ENCODE measurements at places on chromosomes 5 and 9.

- no peak for DNase-seq
These were observed 287.1 kb downstream of the SEC61B start for GRCh38 chr9:99509065-99509745.

- DNase-seq, result no peak
These were observed 60.0 kb downstream of the PRRC1 start for GRCh38 chr5:127577458-127577857.

- DNase-seq, result no peak
These were observed 257.7 kb downstream of the MCTP1 start for GRCh38 chr5:95027151-95027721.

DNA sequence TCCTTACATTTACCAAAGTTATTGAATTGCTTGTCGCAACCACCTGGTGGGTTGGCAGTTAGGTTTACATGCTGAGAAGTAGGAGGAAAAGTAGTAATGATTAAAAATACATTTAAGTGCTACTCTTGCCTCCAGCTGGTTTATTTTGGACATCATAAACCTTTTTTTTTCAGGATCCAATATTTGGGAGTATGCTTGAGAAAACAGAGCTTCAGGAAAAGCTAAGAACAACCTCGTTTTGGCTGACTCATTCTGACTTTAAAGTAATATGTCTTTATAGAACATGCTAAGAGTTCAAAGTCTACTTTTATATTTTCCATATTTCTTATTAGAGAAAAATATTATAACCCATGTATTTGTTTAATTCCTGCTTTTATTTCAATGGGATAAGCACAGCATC lies 41.7 kb upstream of the BNC2 start:
- DNase-seq, result no peak

DNA sequence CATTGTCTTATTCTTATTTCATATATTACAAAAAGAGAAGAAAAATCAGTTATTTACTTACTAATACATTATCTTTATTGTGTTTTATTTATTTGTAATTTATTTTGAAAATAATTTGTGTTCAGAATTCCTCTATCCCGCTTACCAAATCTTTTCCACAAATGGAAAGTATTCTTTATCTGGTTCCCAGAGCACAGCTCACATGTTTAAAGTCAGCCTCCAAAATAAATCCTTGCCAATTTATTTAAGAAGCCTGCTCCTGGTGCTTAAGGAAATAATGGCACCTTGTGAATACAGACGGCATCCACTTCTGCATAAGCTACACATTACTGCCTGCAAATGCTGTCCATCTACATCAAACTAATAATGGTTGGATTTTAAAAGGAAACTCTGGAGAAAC lies 435.4 kb downstream of the MTRR start:
- DNase-seq, result no peak

DNA sequence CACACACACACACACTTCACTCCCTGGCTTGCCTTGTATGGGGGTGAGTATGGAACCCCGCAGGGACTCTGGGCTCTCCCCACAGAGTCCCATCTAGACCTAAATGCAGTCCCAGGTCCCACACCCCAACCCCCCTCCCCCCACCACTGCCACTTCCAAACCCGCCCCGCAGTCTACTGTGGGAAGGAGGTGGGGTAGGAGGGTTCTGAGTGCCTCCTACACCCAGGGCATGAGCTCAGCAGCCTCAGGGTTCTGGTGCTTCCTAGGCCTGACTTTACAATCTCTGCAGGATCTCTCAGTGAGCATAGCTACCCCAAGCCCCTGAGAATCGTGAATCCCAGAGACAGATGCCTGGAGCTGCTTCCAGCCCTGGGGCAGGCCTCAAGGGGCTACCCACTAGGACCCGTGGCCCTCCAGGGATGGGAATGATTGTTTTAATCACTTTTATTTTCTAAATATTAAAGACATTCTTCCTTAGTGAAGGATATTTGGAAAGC lies 1.5 kb upstream of the NACC2 start:
- no peak for DNase-seq

DNA sequence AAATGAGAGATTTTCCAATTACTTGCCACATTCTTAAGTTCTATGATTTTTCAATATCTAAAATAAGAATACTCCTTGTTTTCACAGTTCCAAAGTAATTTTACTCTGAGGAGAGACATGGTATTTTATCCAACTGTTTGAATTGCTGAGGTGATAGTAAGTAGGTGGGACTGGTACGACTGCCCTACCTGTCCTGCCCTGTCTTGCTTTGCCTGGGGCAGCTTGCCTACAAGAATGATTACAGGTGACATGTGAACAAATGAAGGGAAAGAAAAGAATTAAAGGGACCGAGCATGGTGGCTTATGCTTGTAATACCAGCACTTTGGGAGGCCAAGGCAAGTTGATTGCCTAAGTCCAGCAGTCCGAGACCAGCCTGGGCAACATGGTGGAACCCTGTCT lies 41.6 kb upstream of the HMGCS1 start:
- DNase-seq, result no peak

DNA sequence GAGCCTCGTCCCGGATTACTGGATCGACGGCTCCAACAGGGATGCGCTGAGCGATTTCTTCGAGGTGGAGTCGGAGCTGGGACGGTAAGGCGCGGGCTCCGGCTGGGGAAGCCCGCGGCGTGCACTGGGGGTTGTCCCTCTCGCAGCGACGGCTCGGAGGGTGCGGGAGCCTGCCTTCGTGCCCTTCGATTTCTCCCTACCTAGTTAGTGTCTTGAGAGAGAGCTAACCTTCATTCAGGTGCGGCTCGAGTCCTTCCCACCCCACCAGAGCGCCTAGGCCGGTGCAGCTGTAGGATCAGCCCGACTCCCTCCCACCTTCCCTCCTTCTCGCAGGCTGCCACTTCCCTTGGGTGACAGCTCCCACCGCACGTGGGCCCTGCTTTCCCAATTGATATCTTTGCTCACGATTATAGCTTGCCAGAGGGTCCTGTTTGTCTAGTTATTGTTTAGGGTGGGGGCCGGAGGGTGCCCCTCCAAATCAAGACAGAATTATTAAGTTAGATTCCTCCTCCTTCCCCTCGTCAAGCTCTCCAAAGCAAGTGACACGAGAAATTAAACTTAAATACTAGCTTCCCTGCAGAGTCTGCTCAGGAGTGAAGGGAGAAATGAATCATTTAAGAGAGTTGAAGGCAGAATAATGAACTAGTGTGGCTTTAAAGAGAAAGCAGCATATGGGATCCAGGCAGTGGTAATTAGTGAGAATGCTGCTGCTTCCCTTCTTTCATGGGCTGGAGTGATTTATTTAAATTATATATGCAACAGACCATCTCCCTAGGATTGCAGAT lies 569 bp downstream of the CAMK4 start:
- DNase-seq, result no peak

GRCh38 chr9:136764301-136764891 lies at the start of gene LCN15:
TSS of gene LCN15 (minus strand) at chr9:136764518. CDS start at chr9:136764488, 30 bp downstream.
- DNase-seq, result no peak

GRCh38 chr5:142491270-142491669 lies 166.4 kb upstream of the SPRY4 start:
- DNase-seq, result no peak

DNA sequence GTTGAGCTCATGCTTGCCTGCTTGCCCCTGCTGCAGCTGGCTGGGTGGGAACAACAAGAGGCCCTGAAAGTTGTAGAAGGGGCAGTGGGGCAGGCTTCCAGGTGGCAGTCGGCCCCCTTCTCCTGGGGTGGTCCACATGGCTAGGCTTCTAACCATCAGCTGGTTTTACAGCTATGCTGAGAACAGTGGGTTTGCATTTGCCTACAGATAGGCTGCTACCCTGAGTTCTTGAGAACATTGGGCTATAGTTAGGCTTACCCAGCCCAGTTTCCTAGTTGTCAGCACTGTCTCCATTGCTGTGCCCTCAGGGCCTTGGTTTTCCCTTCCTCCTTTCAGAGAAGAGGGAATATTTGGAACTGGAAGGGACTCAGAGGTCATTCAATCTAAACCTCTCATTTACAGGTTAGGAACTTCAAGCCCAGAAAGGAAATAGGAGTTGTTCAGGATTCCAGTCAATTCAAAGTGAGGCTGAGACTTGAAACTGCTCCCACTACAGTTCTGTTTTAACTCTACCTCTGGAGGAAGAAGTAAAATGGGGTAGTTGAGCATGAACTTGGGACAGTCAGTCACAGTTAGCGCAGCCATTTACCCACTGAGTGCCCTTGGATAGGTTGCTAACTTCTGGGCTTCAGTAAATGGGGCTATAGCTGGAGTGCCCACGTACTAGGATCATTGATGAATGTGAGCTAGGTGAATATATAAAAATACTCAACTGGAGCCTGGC lies 11.5 kb downstream of the LARP1 start:
- no peak for DNase-seq

DNA sequence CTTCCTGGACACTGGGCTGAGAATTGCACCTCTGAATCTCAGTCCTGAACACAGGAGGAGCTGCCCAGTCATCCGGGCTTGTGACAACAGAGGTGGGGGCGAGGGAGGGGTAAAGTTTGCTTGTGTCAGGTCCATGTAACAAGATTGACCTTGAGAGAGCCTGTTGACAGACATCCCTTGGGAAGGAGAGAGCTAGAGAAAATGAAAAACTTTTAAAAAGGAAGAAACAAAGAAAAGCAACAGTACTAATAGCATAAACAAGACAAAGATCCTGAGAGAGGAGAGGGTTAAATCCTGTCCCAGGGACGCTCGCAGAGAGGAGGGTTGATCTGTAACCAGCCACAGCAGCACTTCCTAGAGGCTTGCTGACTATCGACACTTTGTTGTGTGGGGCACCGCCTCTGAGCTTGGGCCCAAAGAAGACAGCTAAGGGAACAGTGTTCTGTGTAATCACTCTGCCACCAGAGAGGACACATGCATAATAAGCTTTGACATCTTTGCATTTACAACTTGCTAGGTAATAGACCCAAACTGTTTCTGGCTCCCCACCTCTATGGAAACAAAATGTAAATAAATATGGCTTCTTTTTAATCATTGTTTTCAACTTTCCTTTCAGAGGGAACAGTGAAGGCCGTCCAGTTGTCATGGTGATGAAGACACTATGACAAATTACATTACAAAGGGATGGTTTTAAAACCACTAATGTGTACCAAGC lies 363.7 kb downstream of the CSNK1G3 start:
- no peak for DNase-seq

Measured in stimulated activated CD8-positive, alpha-beta memory T cell treated with anti-CD3 and anti-CD28 coated beads, Interleukin-7, amount 100 ng/mL, for 4 hours (primary cell).